NCI-H1092 (cell line): ENCODE measurements at places on chromosomes 13 and 19.

GRCh38 chr13:113943821-113944565 is 29.9 kb downstream of the C13orf46 start:
- no peak for DNase-seq

DNA sequence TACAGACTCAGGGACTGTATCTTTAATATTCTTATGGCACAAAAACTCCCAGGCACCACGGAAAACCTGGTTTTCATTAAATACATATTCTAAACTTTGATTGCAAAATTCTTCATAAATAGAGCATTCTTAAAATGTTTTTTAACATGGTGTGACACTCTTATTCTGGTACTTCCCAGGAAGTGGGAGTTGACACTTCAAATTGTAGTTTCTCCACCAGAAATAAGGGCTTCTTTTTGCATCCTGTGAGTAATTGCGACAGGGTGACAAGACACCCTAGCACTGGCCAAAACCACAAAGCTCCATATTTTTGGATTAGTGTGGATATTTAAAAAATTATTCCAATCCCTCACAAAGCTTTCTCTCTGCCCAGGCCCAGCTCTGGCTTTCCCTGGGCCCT is 43.6 kb upstream of the MTIF3 start:
- DNase-seq = no peak

- DNase-seq = no peak
Measured at GRCh38 chr13:67966065-67966464, 735.9 kb upstream of the PCDH9 start.

- DNase-seq = no peak
Measured at GRCh38 chr13:44280456-44280855, 93.2 kb upstream of the SERP2 start.

DNA sequence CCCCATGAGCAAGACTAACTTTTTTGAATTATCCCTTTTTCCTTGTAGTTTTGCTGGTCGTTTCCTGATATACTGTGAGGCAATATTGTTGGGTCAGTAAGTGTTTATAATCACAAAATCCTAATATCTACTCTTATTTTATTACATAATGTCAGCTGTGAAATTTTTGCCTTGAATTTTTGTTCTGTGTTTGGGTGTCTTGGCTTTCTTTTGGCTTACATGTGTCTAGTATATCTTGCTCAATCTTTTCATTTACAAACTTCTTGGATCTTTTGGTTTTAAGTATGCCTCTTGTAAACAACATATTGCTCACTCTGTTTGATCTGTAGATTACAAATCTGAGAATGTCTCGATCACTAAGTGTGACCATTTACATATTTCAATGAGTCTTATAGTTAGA is 330.3 kb upstream of the ARGLU1 start:
- no peak for DNase-seq

DNA sequence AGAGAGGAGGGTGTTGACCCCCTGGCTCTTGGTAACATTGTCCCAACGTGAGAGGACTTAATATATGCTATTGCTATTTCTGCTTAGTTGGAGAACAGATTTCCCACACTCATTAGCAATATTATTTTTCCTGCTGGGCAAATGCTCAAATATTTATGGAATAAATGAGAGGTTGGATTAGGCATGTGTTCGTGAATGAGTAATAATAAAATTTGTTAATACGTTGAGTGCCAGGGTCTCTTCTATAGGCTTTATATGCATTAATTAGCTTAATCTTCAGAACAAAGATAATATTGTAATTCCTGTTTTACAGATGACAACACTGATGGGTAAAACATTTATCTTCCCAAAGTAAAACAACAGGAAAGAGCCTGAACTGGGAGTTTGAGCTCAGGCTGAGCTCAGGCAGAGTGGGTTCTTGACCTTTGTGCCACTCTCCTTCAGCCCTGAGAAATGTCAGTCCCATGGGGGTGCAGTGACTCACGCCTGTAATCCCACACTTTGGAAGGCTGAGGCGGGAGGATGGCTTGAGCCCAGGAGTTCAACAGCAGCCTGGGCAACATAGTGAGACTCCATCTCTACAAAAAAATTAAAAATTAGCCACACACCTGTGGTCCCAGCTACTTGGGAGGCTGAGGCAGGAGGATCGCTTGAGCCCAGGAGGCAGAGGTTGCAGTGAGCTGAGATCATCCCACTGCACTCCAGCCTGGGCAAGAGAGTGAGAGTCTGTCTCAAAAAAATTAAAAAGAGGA is 1.2 kb downstream of the ZNF233 start:
- DNase-seq = no peak

DNA sequence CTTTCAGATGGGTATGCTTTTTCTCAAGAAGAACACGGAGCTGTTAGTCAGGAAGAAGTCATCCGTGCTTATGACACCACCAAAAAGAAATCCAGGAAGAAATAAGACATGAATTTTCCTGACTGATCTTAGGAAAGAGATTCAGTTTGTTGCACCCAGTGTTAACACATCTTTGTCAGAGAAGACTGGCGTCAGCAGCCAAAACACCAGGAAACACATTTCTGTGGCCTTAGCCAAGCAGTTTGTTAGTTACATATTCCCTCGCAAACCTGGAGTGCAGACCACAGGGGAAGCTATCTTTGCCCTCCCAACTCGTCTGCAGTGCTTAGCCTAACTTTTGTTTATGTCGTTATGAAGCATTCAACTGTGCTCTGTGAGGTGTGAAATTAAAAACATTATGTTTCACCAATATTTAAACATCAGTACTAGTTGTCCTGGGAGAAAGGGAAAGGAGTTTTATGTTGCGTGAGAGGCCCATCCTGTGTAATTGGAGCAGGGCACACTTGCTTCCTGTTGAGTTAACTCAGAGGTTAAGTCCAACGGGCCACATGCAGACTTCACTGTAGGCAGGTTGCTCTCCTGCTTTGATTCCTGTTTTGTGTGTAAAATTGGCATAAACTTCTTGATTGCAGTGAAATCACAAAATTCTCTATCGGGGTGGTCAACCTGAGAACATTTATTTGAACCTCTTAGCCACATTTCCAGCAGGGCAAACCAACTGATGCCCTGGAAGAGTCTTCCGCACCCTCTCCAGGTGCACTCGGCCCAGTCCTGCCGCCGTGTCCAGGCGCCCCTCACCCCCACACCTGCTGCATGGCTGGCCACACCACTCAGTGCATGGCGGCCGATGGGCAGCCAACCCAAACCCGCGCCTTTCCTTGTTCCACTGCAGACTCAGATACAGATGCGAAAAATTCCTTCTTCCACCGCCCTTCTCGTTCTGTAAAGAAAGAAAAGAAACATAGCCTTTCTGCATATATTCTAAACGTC is 31.6 kb downstream of the SHISA2 start:
- DNase-seq = no peak

DNA sequence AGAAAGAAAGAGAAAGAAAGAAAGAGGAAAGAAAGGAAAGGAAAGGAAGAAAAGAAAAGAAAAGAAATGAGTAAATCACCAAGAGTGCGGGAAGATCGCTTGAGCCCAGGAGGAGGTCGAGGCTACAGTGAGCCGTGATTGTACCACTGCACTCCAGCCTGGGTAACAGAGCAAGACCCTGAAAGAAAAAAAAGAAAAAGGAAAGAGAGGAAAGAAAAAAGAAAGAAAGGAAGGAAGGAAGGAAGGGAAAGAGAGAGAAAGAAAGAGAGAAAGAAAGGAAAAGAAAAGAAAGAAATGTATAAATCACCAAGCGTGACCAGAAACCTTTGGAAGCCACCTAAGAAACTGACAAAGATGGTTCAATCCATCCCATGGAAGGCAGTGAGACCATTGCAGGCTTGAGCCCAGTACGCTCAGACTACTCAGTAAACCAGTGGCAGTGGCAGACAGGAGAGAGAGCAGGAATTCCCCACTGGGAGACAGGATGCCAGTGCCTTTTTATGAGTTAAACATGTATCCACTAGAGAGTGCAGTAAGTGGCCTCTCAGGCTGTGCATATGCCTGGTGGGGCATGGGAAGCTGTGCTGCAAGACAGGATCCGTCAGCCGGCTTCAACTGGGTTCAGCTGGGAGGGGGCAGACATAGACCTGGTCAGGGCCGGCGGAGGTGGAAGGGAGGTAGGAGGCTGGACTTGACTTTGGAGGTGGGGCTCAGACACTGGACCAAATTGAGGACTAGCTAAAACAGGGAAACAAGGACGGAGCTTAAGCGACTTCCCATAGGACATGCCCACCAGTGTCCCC is 4.8 kb downstream of the GPR42 start:
- DNase-seq = no peak

GRCh38 chr19:16031872-16032200 is 44.5 kb upstream of the TPM4 start:
- no peak for DNase-seq

- no peak for DNase-seq
Measured at GRCh38 chr19:18475762-18476331, 37.9 kb upstream of the ISYNA1 start.

DNA sequence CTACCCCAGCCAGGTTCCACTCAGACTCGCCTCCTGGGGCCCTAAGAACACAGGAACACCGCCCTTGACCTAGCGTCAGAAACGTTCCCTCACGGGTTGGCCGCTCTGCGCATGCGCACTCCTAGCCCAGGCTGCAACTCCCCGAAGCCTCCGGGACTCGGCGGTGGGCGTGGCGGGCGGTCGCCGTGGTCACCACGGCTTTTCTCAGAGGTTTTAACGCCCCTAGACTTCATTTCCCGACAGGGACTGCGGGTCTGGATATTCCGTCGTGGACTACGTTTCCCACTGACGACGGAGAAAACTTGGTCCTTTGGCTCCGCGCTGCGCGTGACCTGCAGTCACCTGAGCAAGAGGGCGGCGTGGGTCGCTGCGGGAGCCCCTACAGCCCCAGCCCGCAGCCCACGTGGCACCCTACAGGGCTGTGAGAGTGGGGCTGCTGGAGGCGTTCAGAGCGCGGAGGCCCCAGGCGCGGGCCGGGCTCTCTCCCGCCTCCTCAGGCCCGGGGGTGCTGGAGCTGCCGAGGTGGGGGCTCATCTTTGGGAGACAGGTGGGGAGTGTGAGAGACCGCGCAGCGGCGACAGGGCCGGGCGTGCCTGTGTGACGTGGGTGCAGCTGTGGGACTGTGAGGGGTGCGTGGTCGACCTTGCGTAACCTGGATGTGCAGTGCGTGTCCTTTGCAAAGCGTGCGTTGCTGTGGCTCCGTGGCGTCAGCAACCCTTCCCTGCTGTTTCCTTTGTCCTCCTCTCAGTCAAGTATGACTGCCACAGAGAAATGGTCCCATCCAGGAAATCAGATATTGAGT is 38.0 kb upstream of the ZNF573 start:
- peak; percentile 68 for DNase-seq

DNA sequence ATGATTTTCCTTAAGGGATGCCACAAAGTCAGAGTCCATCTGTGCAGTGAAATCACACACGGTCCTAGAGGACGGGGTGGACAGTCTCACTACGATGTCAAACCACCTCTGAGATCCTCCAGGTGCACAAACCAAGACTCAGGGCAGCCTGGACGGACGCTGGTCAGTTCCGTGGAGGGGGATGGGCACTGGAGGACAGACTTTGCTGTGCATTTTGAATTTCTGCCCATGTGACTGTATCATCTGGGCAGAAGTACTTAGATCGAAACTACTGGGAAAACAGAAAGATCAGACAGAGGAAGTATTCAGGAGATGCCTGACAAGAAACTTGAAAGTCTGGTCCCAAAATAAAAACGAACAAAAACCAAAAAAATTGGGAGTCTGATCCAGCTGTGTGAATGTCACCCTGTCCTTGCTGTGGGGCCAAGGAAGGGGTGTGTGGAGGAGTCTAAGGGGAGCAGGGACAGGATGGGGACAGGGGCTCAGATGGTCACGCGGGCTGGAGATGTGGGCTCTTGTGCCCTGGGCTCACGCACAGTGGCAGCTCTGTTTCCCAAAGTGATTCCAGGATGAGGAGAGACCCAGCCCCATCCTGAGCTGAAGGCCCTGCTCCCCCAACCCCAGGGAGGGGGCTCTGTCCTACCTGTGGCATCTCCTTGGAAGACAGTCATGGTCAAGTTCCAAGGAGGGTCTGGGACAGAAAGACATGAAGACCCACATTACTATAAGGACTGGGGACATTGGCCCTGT is 1.5 kb downstream of the SIGLEC8 start:
- DNase-seq = no peak

GRCh38 chr13:71828564-71828963 is 38.4 kb downstream of the DACH1 start:
- no peak for DNase-seq

GRCh38 chr13:110236831-110237261 is 70.1 kb downstream of the COL4A1 start:
- DNase-seq = no peak

- no peak for DNase-seq
Measured at GRCh38 chr13:25982907-25983306, 68.9 kb downstream of the SHISA2 start.

DNA sequence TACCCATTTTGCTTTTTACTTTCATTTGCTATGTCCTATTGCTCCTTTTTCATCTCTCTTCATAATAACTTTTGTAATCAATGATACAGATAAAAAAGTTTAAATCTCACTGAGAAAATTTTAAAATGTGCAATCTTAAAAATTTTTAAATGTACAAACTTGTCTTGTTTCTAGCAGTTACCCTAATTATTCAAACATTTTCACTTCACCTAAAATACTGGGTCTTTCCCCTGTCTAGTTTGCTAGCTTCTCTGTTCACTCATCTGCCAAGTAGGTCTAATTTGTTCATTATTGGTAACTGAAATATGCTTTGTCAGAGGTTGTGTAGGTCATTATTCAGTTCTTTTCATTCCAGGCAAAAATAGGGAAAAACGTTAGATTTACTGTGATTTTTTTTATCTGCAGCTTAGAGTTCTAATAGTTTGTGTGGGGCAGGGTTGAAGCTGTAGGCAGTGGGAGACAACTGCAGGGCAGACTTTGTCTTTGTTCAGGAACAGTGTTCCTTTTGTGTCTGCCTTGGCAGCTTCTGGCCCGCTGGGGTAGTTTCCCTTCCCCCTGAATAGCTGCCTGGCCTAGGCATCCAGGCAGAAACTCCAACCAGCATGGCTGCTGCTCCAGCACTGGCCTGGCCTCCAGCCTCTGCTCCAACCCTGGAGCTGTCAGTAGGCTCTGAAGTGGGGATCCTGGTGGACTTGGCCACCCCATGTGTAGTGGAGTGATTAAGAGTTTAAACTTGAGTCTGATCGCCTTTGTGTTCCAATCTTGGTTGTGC is 48.5 kb downstream of the WDFY2 start:
- DNase-seq = no peak

DNA sequence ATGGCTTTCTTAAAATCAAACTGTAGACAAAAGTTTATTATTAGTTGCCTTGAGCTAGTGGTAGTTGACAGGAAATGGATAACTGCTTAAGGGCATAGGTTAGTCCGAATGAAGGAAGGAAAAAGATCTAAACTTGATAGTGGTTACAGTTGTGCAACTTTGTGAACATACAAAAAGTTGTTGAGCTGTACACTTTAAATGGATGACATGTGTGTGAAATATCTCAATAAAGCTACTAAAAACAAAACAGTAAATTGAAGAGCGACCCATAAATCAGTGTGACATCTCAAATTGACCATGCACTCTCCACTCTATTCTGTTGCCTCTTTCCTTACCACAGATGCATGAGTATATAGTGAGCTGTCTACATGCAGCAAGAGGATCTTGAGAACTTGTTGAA is 1757.8 kb downstream of the PCDH9 start:
- DNase-seq = no peak

GRCh38 chr13:113956571-113956970 is 17.3 kb downstream of the C13orf46 start:
- DNase-seq = no peak

- no peak for DNase-seq
Measured at GRCh38 chr13:102852556-102852955, 6.7 kb downstream of the ERCC5 start.

GRCh38 chr19:44575116-44575700 is 38.2 kb upstream of the IGSF23 start:
- DNase-seq = no peak

GRCh38 chr19:17942181-17942580 is 9.4 kb downstream of the CCDC124 start:
- DNase-seq = no peak
